ENCODE measurements at places on chromosomes 3 and 15. TPM values are rescaled to one million over a fixed set of nuclear protein-coding genes. Genes with fewer than 3 reads are reported as not detected.
A peak's percentile ranks its signal among the peaks of the same experiment; 100 is the strongest.

- H3K4me1 ChIP-seq: no peaks in the 10 kb centered on the region
- no peak for DNase-seq
- no peaks in the 10 kb centered on the region for H3K27me3 ChIP-seq
These were observed 626.1 kb downstream of the CADM2 start for GRCh38 chr3:85584779-85585356.

GRCh38 chr3:50345586-50346234 is at the start of gene ZMYND10:
ZMYND10 (minus strand) TSS chr3:50345732; CDS start chr3:50345579, 153 bp downstream.
- H3K4me1 ChIP-seq: peaks cover 19% of the 10 kb centered on the region
- H3K27ac ChIP-seq: no peak within 1 kb of the TSS
- peak; percentile 55 for DNase-seq
- H3K36me3 ChIP-seq: no peaks in the 10 kb centered on the region
- no peaks in the 10 kb centered on the region for H3K27me3 ChIP-seq

DNA sequence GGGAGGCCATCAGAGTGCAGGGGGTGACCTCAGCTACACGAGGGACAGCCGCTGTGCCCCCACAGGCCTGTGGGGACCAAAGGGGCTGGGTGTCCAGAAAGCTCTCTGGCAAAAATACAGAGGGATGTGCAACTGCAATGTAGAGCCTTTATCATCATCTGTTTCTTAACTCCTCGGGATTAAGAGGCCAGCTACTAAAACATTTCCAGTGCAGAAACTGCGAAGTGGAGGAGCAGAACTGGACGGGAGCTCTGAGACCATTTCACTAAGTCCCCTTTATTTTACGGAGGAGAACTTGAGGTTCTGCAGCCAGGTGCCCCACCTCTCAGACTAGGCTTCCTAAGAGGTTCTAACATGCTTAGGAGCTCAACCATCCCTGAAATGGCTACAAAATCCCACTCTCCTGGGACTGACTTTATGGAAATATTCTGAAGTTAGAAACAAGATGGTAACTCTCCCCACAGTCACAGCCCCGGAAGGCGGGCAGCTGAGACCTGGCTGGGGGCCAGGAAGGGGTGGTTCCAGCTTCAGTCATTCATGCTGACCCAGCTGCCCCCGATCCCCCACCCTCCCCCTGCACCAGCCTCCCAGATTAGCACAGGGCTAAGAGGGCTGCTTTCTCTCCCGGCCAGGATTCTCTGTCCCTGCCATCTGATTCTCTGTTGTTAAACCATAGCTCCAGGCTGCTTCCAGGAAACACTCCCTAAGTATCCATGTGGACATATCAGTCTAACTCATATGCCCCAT is 40.3 kb downstream of the UMPS start:
- H3K36me3 ChIP-seq: no peaks in the 10 kb centered on the region
- no peaks in the 10 kb centered on the region for H3K27me3 ChIP-seq
- DNase-seq: peak; percentile 35
- H3K4me3 ChIP-seq: no peak overlapping the region
- H3K4me1 ChIP-seq: peaks cover 33% of the 10 kb centered on the region

- no peak for DNase-seq
- H3K27me3 ChIP-seq: no peaks in the 10 kb centered on the region
These were observed 6.3 kb downstream of the TM4SF18 start for GRCh38 chr3:149327156-149327555.

GRCh38 chr3:132997404-132998185 is 40.6 kb upstream of the TMEM108 start:
- no peak overlapping the region for H3K27ac ChIP-seq
- DNase-seq: no peak
- H3K36me3 ChIP-seq: no peaks in the 10 kb centered on the region
- no peaks in the 10 kb centered on the region for H3K27me3 ChIP-seq
- H3K4me3 ChIP-seq: no peak overlapping the region

The TERC gene
- 705 TPM for total RNA-seq
